ENCODE measurements at places on chromosomes 7 and 10. TPM values are rescaled to one million over a fixed set of nuclear protein-coding genes. Genes with fewer than 3 reads are reported as not detected.

Gene MEOX2
- 3.7 TPM for total RNA-seq

DNA sequence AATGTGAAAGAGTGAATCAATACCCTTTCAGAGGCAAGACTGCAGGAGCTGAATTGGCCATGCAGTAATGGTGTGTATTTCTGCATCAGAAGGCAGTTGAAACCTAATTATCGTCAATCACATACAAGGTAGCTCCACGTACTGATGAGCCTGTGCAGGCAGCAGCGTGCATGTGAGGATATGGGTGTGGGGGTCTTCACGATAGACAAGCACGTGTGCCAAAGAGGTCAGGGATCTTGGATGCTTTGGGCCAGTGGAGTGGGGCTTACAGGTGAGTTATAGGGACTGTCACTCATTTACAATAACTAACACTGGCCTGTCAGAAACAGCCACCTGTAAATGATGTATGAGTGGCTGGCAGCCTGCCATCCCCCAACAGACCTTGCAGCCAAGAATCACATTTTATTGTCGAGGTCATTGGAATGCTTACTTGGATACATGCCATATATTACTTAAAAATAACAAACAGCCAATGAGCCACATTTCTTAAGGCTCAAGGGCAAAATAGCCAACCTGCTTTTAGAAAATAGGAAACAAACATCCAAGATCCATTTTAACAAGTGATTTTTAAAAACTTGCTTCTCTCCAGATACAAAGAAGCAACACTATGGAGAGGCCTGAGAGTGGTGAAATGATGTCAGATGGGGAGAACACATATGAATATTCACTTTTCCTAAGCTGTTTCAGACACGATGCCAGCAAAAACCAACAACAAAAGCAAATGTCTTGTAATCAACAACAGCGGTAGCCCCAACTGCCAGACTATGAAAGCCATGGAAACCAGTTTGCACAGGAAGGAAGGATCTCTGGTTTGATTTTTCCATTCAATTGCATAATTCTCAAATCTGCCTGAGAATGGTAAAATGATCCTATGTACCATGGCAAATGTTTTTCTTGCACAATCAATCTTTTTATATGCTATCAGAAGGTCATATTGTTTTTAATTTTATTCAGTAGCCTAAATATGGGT lies 210.7 kb downstream of the SKAP2 start:
- no peak overlapping the region for H3K27ac ChIP-seq
- no peaks in the 10 kb centered on the region for H3K4me1 ChIP-seq
- DNase-seq, result peak; percentile 22
- H3K27me3 ChIP-seq, result no peaks in the 10 kb centered on the region
- H3K4me3 ChIP-seq, result no peak overlapping the region

DNA sequence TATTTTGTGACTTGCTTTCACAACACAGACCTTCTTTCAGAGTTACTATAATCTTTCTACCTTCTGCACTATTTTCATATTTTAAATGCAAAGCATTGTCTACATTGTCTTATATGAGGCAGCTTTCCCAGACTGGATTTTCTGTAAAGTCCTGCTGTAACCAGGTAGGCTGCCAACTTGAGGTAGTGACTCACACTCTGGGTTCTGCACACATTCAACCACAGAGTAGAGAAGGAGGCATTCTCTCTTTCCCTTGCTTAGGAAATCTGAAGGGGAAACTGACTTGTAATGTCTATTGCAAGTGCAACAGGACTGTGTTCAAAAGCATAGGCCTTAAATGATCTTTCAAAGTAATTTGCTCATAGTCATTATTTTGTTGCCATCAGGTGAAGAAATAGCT lies 461.4 kb downstream of the GRM8 start:
- H3K4me3 ChIP-seq, result no peak overlapping the region
- no peaks in the 10 kb centered on the region for H3K27me3 ChIP-seq
- no peaks in the 10 kb centered on the region for H3K4me1 ChIP-seq
- H3K36me3 ChIP-seq, result no peaks in the 10 kb centered on the region
- DNase-seq, result no peak

Gene NUTM2B
- total RNA-seq, result 11.0 TPM

Gene AKR1C3
- 15.2 TPM for total RNA-seq

DNA sequence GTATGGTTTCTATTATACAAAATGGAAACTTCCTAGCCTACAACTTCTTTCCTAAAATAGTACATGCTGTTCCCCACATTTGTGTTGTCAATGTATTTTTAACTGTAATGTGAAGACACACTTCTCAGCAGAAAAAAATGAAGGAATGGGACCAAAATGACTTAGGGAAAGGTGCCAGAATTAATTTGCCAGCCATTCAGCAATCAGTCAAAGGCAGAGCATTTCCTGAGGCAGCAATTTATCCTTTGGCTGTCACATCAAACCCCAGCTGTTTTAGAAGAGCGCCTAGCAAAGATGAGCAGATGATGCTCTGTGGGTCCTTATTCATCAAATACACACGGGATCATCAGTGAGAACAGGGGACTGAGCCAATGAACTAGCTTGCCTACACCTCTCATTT lies 592.5 kb downstream of the KCNMA1 start:
- no peak for DNase-seq
- H3K4me3 ChIP-seq, result no peak overlapping the region
- H3K4me1 ChIP-seq, result no peaks in the 10 kb centered on the region
- H3K36me3 ChIP-seq, result no peaks in the 10 kb centered on the region

Gene SLC16A12
- total RNA-seq, result 6.0 TPM

DNA sequence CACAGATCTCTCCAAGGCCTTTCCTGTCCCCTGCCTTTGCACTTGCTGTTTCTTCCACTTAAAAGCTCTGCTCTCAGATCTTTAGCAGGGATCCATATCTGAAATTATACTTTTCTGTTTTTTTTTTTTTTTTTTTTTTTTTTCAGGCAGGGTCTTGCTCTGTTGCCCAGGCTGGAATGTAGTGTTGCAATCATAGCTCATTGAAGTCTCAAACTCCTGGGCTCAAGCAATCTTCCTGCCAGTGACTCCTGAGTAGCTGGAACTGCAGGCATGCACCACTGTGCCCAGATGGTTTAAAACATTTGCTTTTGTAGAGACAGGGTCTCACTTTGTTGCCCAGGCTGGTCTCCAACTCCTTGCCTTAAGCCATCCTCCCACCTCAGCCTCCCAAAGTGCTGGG lies 5.0 kb upstream of the TSPAN15 start:
- peaks cover 7% of the 10 kb centered on the region for H3K4me1 ChIP-seq
- H3K4me3 ChIP-seq, result no peak overlapping the region
- no peak for DNase-seq
- H3K36me3 ChIP-seq, result no peaks in the 10 kb centered on the region

Gene DNAJC1
- 59.0 TPM for total RNA-seq

Gene STEAP4
- 16.2 TPM for total RNA-seq

DNA sequence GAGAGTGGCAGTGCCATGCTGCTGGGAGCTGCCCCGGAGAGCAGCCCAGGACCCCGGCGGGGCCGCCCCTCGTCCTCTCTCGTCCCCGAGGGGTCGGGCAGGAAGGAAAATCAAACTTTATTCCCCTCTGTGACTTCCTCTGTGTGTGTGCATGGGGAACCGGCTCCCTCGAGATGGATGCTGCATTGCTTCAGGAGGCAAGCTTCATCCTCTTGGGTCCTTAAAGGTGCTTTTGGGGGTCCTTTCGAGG lies 726 bp downstream of the MCU start:
- DNase-seq, result peak; percentile 19
- H3K27ac ChIP-seq, result peak overlapping the region; percentile 84
- peaks cover 2% of the 10 kb centered on the region for H3K4me1 ChIP-seq

DNA sequence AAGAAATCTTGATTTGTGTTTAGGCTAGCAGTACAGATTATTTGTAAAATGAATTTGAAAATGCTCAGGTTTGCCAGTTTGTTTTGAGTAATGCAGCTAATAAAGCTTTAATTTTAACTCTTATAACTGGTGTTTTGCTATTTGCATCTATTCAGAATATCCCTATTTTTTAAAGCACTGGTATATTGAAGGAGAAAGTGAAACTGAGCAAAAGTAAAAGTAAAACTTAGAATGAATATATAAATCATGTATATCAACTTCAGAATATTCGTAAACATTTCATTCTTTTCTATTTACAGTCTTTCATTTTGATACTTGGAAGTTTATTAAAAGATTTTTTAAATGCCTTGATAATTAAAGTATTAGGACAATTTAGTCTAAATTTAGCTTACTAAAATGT lies 26.2 kb downstream of the TASOR2 start:
- no peak overlapping the region for H3K27ac ChIP-seq
- H3K36me3 ChIP-seq, result no peaks in the 10 kb centered on the region
- DNase-seq, result no peak
- H3K4me1 ChIP-seq, result peaks cover 8% of the 10 kb centered on the region
- H3K27me3 ChIP-seq, result no peaks in the 10 kb centered on the region
- no peak overlapping the region for H3K4me3 ChIP-seq

DNA sequence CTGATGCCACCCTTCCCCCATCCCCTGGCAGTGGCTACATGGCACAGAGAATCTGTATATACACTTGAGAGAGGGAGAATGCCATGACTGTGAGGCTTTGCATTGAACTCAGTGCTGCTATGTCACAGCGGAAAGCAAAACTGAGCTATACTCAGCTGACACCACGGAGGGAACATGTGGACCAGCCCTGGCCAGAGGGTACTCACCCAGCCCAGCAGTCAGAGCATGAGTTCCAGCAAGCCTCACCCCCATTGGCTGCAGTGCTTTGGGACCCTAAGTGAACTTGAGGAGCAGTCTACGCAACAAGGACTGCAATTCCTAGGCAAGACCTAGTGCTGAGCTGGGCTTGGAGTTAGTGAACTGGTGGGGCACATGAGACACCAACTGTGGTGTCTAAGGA lies 10.3 kb upstream of the AOC1 start:
- DNase-seq, result no peak
- no peak overlapping the region for H3K4me3 ChIP-seq
- H3K36me3 ChIP-seq, result no peaks in the 10 kb centered on the region
- H3K27me3 ChIP-seq, result no peaks in the 10 kb centered on the region
- H3K4me1 ChIP-seq, result no peaks in the 10 kb centered on the region

Gene ACSM6
- total RNA-seq, result not detected

DNA sequence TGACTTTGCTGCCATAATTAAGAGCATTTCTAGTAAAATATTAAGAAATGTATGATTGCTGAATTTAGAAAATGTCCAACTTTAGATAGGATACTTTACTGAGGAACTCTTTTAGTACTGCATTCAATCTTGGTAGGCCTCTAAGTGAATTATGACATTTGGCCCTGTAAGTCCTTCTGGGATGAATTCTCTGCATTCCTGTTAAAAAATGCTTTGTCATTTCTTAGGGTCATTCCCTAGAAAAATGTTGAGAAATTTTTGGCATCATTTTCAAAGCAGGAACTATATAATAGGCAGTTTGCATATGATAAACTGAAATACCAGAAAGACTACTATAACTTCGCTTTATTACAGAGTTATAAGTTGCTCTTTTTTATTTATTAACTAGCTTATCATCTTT lies 69.3 kb upstream of the PRR15 start:
- H3K36me3 ChIP-seq, result no peaks in the 10 kb centered on the region
- no peak for DNase-seq
- no peak overlapping the region for H3K4me3 ChIP-seq

DNA sequence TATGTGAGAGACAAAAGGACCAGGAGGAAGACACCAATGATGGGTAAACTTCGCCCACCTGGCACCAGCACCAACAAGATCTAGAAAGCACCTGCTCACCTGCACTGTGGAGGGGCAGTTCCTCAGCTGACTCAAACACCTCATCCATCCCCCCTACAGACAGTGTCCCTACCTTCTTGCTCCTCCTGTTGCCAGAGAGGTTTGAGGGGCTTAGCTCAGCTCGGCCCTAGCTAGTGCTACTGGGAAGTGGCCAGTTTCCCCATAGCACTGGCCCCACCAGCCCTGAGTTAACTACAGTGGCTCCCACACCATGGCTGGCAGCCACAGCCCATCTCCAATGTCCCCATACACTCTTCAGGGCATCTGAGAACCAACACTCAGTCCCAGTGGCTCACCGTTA lies 70.8 kb downstream of the GRID1 start:
- peak; percentile 5 for DNase-seq
- no peaks in the 10 kb centered on the region for H3K4me1 ChIP-seq
- no peak overlapping the region for H3K27ac ChIP-seq
- no peaks in the 10 kb centered on the region for H3K36me3 ChIP-seq
- no peaks in the 10 kb centered on the region for H3K27me3 ChIP-seq

- no peaks in the 10 kb centered on the region for H3K4me1 ChIP-seq
- H3K27me3 ChIP-seq, result no peaks in the 10 kb centered on the region
- no peak overlapping the region for H3K4me3 ChIP-seq
- H3K27ac ChIP-seq, result no peak overlapping the region
- DNase-seq, result no peak
Observed at GRCh38 chr7:136016649-136017395, 39.7 kb upstream of the MTPN start.

GRCh38 chr7:89757910-89758309 lies 396.4 kb upstream of the STEAP1 start:
- H3K36me3 ChIP-seq, result no peaks in the 10 kb centered on the region
- no peaks in the 10 kb centered on the region for H3K27me3 ChIP-seq
- DNase-seq, result no peak
- H3K4me1 ChIP-seq, result no peaks in the 10 kb centered on the region
- no peak overlapping the region for H3K4me3 ChIP-seq

GRCh38 chr7:50626286-50626685 lies 61.1 kb upstream of the DDC start:
- no peak for DNase-seq
- H3K27ac ChIP-seq, result no peak overlapping the region
- no peaks in the 10 kb centered on the region for H3K36me3 ChIP-seq
- no peak overlapping the region for H3K4me3 ChIP-seq
- no peaks in the 10 kb centered on the region for H3K27me3 ChIP-seq
- H3K4me1 ChIP-seq, result no peaks in the 10 kb centered on the region

DNA sequence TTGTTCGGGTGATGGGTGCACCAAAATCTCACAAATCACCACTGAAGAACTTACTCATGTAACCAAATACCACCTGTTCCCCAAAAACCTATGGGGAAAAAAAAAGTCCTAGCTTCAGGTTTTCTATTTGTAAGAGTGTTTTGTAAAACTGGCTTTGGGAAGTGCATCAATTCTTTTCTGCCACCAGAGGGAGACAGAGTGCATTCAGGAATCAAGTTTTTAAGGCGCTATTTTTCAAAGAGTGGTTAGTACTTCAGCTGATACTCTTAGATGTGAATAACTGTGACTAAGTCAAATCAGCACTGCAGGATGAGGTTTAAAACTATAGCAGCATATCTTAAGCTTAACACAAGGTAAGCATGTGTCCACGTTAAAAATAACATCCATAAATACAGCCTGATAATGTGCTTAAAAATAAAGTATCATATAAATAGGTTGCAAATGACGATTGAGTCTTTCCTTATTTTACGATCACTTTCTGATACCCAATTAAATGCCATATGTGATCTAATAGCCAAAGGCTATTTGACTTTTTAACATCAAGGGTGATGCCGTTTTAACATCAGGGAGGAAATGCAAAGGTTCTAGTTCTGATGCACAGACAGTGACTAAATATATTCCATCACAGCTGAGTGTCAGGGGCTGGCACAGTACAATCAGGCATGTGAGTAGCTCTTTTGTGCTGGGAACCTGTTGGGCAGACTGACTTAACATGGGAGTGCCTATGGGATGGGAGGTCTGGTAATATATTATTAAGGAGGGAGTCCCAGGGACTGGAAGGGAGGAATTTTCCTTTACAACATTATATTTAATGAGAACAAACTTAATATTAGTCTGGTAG lies 10.6 kb upstream of the LYZL2 start:
- H3K27me3 ChIP-seq, result no peaks in the 10 kb centered on the region
- H3K4me1 ChIP-seq, result no peaks in the 10 kb centered on the region
- H3K27ac ChIP-seq, result no peak overlapping the region
- H3K4me3 ChIP-seq, result no peak overlapping the region
- no peaks in the 10 kb centered on the region for H3K36me3 ChIP-seq
